ENCODE measurements at places on chromosomes 3 and 15.

DNA sequence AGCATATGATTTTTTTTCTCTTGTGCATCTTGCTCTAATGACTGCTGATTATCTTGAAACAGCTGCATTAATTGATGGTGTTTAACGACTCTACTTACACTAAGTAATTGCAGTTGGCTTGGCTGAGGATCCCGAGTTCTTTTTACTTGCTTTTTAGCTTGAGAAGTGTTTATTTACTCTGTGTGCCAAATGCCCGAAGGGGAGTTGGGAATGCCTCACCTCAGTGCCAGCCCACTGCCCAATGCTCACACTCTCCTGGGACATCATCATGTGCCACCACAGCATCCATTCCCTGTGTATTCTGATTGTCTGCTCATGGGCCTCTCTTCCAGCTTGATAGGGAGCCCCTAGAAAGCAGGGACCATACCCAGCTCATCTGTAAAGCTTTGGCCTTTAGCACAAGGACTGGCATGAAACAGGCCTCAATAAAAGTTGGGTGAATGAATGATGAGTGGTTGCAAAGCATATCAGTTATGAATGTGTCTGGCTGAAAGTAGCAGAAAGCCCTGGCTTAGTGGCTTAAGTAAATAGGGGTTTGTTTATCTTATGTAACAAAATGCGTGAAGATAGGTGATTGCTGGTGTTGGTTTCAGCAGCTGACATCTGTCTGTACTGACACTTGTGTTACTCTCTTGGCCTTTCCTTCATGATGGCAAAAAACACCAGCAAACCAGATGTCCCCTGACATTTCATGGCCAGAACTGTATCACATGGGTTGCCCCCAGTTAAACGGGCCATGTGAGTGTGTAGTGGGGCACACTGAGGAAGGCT, 8.1 kb downstream of the PXYLP1 start:
- peak; percentile 16 for DNase-seq

- no peak for DNase-seq
These were observed 208.0 kb downstream of the MECOM start for GRCh38 chr3:169455472-169455871.

DNA sequence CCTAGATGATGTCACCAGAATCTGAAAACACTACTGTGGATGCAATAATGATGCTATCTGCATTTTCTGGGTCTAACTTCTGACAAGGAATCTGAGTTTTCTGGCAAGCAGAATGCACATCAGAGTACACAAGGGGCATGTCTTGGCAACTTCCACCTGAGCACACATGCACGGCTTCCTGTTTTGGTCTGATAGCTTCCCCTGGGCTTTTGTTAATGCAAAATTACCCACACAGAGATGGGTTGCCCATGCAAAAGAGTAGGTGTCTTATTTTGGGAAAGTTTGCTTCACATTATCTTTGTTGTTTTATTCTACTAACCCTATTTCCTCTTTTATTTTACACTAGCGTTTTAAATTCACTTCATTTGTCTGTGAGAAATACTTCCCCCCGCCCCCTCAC, 74.2 kb upstream of the SATB1 start:
- no peak for DNase-seq

DNA sequence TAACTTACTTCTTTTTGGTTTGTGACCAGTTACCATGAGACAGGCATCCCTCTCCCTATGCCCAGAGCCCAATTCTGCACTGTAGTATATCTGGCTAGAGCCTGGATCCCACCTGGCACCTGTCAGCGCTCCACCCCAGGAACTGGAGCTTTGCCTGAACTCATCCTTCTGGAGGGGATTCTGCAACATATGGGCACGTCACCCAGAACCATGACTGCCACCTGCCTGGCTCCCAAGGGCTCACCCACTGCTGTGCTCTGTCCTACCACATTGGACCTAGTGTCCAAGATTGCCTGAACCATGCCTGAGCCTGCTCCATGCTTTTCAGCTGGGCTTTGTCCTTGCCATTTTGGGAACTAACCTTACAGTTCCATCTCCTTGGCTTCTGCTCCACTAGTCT, 21.1 kb upstream of the GAP43 start:
- DNase-seq, result no peak

DNA sequence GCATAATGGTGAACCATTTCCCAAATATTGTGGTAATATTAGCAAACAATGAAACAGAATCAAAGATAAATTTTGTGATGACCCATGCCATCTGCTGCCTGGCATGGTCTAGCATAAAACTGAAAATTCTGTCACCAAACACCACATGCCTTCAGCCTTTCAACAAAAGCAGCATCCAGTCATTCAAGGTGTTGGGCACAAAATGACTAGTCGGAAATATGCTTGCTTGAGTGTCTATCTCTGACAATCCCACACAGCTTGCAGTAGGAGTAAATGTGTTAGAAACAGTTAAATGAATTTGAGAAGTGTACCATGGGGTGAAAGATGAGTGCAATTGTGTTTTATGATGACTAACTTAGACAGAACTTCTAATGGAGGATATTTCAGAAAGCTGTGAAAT, 61.7 kb upstream of the CDIN1 start:
- no peak for DNase-seq

DNA sequence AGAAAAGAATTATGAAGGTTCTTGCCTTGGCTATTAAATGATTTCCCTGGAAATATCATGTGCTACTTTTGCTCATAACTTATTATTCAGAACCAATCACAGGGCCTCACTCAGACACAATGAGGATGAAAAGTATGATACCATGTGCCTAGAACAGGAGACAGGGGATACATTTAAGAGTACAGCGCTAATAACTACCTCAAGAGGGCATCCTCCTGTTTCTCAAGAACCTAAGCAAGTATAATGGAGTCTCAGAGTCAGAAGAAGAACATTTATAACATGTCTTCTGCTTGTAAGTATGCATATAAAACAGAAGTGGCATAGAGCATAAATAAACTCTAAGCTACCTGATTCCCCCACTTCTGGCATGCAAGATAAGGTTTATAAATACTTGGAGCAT, 125.4 kb upstream of the MME start:
- DNase-seq, result peak; percentile 38

GRCh38 chr3:153277029-153277428, 115.0 kb downstream of the RAP2B start:
- no peak for DNase-seq

DNA sequence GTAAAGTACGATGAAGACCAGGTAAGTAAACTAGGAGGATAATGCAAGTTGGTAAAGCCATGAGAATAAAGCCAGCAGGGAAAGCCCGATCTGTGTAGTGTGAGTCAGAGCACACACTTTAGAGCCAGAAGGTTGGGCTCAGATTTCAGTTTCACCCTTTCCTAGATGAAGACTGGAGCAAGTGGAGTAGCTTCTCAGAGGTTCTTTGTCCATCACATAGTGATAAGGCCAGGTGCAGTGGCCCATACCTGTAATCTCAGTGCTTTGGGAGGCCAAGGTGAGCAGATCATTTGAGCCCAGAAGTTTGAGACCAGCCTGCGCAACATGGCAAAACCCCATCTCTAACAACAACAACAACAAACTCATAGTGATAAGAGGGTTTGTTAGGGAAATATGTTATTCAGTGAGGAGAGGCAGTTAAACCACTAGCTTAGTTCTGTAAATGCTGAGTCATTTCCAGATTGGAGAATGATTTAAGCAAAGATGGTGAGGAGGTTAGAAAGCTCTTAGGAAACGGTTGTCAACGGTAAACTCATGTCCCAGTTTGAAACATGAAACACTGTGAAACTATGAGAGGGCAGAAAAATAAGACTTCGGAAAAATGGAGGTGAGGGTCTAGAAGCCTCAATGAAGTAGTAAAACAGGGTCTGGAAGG, 39.0 kb downstream of the IL12A start:
- no peak for DNase-seq

DNA sequence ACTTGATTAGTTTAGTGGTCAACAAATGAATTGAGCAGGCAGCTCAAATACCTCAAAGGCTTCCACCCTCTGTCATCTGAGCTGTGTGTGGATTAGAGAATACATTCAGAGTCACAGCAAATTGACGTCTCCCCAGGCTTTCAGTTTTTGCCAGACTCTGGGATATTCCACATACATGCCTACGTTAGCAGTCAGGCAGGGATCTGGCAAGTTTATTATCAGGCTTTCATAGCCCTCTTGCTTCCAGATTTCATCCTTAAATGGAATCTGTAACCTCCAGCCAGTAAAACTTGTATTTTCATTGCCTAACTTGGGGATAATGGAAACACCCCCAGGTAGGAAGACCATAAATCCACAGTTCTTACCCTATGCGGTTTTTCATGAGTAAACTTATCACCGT, 115.9 kb downstream of the RASA2 start:
- DNase-seq, result no peak

Measured in NCI-H1417 (cell line).